ENCODE measurements at places on chromosomes 13 and 19.
A peak's percentile ranks its signal among the peaks of the same experiment; 100 is the strongest.

GRCh38 chr13:60137911-60138560, 25.7 kb downstream of the DIAPH3 start:
- no peak for DNase-seq

GRCh38 chr19:51887522-51888498, at the start of gene ZNF577:
TSS of gene ZNF577 (minus strand) at chr19:51887951. CDS start at chr19:51880382, 7,569 bp downstream.
- DNase-seq: peak; percentile 83

DNA sequence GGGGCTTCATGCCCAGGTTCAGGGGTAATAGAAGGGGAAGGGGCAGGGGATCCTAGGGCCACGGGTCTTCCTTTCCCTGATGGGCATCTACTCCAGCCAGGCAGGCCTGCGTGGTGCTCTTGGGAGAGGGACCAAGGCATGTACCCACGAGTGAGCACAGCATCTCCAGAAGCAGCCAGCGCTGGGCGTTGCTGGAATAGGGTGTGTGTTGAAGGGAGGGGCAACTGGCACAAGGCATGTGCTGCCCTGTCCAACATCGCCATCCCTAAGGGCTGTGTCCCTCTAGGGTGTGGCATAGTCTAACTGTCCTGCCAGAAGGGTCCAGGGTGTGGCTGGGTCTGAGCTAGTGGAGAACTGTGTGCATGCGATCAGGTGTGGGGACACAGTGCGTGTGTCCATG, 2.9 kb downstream of the NOTCH3 start:
- DNase-seq: no peak

DNA sequence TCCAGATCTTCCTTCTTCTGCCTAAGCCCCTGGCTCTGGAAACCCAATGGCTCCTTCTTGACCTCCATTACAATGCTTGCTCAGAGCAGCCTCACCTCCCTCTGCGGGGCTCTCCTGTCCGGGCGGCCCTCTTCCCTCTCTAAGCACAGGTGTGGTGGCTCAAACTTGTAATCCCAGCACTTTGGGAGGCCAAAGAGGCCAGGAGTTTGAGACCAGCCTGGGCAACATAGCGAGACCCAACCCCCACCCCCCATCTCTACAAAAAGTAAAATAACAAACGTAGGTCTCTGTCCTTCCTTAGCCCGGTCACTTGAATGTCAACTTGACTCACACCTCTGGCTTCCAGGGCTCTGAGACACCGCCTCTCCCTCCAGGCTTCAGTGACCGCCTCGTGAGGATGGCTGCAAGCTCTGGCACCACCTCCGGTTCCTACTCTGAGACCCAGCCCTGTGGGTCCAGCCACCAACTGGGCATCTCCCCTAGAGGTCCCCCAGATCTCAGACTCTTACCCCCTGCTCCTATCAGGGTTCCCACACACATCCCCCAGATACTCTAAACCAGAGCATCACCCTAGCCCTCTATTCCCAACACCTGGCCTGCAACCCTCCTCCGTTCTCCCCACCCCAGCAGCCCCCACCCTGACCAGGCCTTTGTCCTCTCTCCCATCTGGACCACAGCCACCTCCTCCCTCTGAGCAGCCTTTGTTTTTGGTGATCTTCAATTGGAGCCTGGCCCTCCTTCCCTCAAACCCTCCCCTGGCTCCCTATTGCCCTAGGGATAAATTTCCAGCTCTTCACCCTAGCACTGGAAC, 4.7 kb upstream of the TLE2 start:
- DNase-seq: no peak

DNA sequence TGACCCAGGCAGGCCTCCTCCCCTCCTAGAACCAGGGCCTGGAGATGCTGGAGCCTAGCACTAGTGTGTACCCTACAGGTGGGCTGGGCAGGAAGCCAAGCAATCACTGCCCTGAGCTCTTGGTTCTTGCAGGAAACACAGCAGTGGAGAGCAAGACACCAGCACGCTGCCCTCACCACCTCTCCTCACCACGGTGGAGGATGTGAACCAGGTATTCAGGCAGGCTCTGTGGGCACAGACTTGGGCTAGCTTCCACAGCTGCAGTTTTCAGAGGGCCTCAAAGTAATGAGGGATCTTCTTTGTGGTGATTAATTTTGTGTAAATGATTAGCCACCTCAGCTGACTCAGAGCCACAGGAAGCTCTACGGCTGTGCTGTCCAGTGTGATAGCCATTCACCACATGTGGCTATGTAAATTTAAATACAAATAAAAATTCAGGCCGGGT, 13.6 kb upstream of the GPI start:
- DNase-seq: no peak

- no peak for DNase-seq
These were observed 142.8 kb upstream of the PCDH9 start for GRCh38 chr13:67372868-67373464.

- no peak for DNase-seq
These were observed 126.0 kb downstream of the PCCA start for GRCh38 chr13:100214886-100215285.

GRCh38 chr13:28138012-28138755, at the start of gene PAN3:
TSS of gene PAN3 (plus strand) at chr13:28138545. CDS start at chr13:28138658, 113 bp downstream.
- peak; percentile 92 for DNase-seq

DNA sequence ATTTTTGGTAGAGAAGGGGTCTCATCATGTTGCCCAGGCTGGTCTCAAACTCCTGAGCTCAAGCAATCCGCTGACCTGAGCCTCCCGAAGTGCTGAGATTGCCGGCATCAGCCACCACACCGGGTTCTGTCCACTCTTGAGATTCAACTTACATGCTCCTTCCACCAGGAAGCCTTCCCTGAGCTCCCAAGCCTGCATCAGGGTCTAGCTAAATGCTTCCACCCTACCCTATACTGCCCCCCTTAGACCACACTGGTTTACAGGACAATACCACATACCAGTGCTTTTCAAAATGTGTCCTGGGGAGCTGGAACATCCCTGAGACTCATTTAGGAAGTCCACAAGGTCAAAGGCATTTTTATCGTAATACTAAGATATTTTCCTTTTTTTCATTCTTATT, 15.1 kb upstream of the CACNG8 start:
- no peak for DNase-seq

DNA sequence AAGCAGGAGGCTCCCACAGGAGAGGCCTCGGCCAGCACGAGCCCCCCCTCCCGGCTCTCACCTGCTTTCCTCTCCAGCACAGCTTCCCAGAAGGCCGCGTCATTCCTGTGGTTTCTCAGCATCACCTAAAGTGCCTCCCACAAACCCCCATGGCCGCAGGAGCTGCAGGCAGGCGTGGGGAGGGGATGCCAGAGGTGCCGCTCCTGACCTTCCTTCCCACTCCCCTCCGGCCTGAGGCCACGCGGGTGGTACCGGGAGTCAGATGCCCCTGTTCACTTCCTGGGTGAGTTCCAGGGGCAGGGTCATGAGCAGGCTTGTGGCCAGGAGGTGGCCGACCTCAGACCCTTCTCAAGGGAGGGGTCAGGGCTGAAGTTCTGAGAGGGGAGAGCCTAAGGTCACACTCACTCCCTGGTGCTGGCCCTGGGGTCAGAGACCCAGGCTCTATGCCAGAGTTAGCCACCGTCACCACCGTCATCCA, 14.4 kb upstream of the NPAS1 start:
- DNase-seq: no peak

DNA sequence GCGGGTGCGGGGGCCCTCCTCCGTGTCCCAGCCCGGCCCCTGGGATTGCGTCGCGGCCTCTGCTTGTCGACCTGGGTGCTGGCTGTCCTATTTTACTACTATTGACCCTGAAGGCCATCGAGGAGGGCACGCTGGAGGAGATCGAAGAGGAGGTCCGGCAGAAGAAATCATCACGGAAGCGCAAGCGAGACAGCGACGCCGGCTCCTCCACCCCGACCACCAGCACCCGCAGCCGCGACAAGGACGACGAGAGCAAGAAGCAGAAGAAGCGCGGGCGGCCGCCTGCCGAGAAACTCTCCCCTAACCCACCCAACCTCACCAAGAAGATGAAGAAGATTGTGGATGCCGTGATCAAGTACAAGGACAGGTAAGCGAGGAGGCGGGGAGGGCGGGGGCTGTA, 48.1 kb upstream of the LDLR start:
- no peak for DNase-seq

DNA sequence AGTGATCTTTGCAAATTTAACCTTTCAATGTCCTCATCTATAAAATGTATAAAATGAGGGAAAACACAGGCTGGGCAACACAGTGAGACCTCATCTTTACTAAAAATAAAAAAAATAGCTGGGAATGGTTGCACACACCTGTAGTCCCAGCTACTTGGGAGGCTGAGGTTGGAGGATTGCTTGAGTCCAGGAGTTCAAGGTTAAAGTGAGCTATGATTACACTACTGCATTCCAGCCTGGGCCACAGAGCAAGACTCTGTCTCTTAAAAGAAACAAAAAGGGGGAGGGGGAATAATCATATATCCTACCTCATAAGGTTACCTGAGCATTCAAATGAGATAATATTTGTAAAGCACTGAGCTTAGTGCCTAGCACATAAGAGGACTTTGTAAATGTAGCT, 5.8 kb downstream of the MTRF1 start:
- no peak for DNase-seq

DNA sequence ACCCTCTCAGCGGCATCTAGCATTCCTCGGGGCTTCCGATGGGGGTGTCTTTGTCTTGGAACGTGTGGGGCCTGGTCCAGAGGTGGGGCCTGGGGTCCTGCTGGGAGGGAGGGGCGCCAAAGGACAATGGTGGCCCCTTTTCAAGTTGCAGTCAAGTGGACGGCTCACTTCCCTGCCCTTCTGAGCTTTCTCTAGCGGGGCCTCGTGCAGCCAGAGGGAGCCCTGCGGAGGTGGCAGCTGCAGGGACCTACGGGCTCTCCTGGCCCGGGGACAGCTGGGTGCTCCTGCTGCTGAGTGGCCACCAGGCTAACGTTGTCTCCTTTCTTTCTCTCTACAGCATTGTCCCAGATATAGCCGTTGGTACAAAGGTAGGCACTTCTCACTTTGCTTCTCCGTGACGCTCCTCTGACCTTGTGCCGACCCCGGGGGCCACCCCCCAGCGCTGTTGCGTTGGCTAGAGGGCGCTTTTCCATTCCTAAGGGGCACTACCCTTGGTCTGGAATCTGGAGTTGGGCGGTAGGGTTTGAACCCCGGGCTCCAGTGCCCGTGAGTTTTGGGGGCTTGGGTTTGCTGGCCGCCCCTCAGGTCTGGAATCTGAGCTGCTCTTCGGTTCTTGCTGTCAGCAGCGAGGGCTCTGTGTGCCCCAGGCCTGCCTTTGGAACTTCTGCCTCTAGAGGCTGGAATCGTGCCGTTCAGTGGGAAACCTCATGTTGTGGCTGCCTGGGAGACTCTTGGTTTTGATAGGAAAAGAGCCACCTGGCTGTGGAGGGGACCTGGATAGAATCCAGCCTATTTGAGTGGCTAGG, 2.0 kb downstream of the PTBP1 start:
- DNase-seq: peak; percentile 30

- peak; percentile 63 for DNase-seq
These were observed 16.6 kb downstream of the DDX39A start for GRCh38 chr19:14402332-14403144.

GRCh38 chr13:23828086-23828485, 61.1 kb downstream of the MIPEP start:
- DNase-seq: no peak

GRCh38 chr13:95128045-95128643, 173.1 kb downstream of the ABCC4 start:
- no peak for DNase-seq

DNA sequence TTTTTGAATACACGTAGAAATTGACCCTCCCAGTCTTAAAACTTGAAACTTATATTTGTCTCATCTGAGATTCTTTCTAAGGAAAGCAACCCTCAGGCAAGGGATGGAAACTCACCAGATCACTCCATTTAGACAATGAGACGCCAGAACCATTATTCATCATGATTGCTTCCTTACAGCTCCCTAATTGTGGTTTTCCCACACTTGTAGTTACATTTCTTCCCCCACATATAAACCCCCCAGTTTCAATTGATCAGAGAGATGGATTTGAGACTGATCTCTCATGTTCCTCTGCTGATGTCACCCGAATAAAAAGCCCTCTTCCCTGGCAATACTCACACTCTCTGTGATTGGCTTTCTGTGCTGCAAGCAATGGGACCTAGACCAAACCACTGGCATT, 197.9 kb upstream of the STARD13 start:
- no peak for DNase-seq

DNA sequence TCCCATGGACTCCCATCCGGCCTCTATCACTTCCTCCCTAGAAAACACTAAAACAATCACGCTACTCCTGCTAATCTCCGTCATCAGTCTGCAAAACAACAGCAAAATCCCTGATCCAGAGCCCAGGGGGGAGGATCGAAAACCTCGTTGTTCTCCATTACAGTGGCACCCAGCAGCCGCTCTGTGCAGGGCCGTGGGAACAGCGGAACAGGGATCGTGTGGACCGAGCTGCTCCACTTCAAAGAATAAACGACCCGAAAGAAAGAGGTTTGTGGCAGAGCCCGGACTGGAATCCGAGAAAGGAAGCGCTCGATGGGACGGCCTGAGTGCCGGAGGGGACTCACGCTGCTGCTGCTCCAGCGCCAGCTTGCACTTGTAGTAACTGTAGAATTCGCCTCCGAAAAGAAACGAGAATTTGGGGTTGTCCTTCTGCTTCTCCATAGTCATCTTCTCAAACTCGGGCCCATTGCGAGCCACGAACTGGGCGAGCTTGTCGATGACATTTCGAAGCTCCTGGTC, 652 bp downstream of the CHERP start:
- DNase-seq: no peak

GRCh38 chr19:51525651-51526050, 5.8 kb downstream of the SIGLEC6 start:
- DNase-seq: no peak

- no peak for DNase-seq
These were observed 26.4 kb downstream of the C13orf46 start for GRCh38 chr13:113947311-113948033.

GRCh38 chr13:88066847-88067246, 395.7 kb downstream of the SLITRK5 start:
- no peak for DNase-seq

GRCh38 chr19:49907745-49908446, 11.2 kb upstream of the IL4I1 start:
- DNase-seq: no peak

DNA sequence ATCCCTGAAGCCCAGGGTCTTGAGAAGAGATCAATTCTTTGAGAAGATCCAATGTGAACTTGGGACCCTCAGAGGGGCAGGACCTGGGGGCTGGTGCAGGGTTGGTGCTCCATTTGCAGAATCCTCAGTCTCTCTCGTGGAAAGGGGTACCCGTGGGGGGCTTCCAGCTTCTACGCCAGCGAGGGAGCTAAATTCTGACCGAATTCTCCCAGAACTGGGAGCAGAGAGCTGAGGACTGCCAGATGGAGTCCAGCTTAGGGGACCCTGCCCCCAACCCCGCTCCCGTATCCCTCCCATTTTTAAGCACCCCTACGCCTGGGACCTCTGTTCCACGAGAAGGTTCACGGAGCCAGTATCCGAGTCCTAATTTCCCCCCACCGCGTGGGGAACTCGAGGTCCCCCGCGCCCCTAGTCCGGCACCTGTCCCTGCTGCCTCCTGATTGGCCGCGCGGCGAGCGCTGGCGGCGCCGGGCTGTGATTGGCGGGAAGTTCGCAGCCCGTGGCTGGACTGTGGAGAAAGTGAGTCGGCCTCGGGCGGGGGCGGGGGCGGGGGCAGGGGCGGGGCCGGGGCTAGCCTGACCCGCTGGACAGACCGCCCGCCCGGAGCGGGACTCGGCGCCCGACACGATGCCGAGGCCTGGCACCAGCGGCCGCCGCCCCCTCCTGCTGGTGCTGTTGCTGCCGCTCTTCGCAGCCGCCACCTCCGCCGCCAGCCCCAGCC, 4.4 kb upstream of the LTBP4 start:
- no peak for DNase-seq

GRCh38 chr19:2602391-2603181, 99.9 kb downstream of the GNG7 start:
- no peak for DNase-seq
